Pancreas (tissue), 10 donors: ENCODE measurements at places on chromosomes 2 and 18. TPM values are rescaled to one million over a fixed set of nuclear protein-coding genes. Genes with fewer than 3 reads are reported as not detected.

The SERPINB13 gene
- total RNA-seq: not detected

The PJVK gene
- total RNA-seq: 1.7 TPM

The PLGLB2 gene
- not detected for total RNA-seq

The UGT1A9 gene
- not detected for total RNA-seq

The SLC40A1 gene
- 37.9 TPM for total RNA-seq

The MOGAT1 gene
- total RNA-seq: 0.38 TPM

The ANKRD62 gene
- 2.8 TPM for total RNA-seq

The SAG gene
- total RNA-seq: not detected

- no peak for DNase-seq
- no peaks in the 10 kb centered on the region for H3K4me1 ChIP-seq
- no peaks in the 10 kb centered on the region for H3K36me3 ChIP-seq
- no peak overlapping the region for H3K4me3 ChIP-seq
- no peaks in the 10 kb centered on the region for H3K27me3 ChIP-seq
Measured at GRCh38 chr2:171325886-171326585, 107.8 kb downstream of the METTL8 start.

DNA sequence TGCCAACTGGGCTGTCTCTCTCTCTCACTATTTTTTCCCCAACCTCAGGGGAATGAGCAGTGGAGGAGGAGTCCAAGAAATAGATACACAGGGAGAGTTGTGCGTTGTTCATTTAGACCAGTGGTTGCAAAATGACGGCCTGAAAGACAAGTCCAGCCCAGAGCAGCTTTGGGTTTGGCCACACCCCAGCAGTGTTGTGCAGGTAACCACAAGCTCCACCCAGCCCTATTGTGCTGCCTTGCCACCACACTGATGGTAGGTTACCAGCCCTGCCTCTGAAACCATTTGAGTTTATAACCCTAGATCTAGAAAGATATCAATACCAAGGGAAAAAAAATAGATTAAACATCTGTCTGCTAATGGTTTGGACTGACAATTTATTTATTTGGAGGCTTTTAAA, 144.3 kb downstream of the CMPK2 start:
- H3K27me3 ChIP-seq: no peaks in the 10 kb centered on the region
- no peak overlapping the region for H3K27ac ChIP-seq
- H3K4me1 ChIP-seq: no peaks in the 10 kb centered on the region
- H3K36me3 ChIP-seq: no peaks in the 10 kb centered on the region

DNA sequence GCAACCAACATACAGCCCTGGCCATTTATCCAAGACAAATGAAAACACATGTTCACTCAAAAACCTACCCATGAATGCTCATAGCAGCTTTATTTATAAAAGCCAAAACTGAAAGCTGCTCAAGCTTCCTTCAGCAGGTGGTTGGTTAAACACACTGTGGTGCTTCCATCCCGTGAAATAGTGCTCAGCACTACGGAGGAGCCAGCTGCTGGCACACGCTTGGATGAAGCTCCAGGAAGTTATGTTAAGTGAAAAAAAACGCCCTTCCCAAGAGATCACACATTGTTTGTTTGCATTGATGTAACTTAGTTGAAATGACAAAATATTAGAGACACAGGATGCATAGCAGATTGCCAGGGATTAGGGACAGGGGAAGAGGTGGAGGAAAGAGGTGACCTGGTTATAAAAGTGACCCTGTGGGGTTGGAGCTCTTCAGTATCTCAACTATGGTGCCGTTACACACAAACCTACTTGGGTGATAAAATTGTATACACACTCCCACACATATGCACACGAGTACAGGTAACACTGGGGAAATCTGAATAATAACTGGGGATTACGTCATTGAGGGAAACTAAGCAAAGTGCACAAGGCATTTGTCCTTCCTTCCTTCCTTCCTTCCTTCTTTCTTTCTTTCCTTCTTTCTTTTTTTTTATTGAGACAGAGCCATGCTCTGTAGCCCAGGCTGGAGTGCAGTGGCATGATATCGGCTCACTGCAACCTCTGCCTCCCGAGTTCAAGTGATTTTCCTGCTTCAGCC, 6.2 kb upstream of the ALPG start:
- DNase-seq: no peak
- no peaks in the 10 kb centered on the region for H3K4me1 ChIP-seq
- no peaks in the 10 kb centered on the region for H3K36me3 ChIP-seq
- H3K27ac ChIP-seq: no peak overlapping the region
- no peak overlapping the region for H3K4me3 ChIP-seq

GRCh38 chr2:160157861-160158829, 41.9 kb downstream of the ITGB6 start:
- peaks cover 8% of the 10 kb centered on the region for H3K4me1 ChIP-seq
- H3K36me3 ChIP-seq: no peaks in the 10 kb centered on the region
- no peak overlapping the region for H3K27ac ChIP-seq
- H3K4me3 ChIP-seq: no peak overlapping the region
- H3K27me3 ChIP-seq: no peaks in the 10 kb centered on the region

DNA sequence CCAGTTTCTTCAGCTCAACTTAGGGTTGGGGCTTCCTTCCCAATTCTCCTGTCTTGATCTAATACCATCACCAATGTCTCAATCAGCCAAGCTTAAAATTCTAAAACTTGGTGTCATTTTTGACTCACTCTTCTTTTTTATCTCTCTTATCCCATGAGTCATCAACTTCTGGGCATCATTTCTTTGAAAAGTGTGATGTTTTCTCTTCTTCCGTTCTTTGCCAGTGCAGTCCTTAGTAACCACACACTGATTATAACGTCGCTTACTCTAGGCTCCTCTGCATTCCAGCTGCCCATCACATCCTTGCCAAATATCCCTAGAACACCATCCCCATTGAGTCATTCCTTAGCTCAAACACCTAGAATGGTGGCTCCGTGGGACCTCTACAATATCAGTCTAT, 27.4 kb upstream of the MRO start:
- no peak overlapping the region for H3K4me3 ChIP-seq
- DNase-seq: no peak
- no peaks in the 10 kb centered on the region for H3K27me3 ChIP-seq
- H3K27ac ChIP-seq: no peak overlapping the region
- no peaks in the 10 kb centered on the region for H3K4me1 ChIP-seq

DNA sequence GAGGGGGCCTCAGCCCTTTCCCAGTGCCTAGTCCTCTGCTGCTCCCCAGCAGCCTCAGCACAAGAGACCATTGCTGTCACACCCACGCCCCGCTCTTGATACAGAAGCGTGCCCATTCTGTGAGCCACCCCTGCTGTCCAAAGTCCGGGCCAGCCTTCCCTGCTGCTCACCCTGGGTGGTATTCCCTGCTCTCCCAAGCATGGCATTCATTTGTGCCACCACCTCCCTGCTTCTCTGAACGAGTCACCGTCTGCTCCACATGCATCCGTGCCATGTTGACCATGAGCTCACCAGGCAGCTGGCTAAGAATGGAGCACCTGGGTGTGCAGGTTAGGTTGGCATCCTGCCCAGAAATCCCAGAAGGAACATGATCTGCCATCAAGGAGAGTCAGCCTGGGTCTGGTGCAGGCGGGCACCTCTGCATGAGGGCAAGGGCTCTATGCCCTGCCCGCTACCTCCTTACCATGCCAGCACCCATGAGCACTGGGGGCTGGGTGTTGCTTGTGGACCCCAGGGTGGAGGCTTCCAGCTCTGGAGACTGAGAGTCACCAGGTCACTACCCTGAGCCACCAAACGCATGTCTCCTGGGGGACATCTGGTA, 63.0 kb downstream of the TWIST2 start:
- no peaks in the 10 kb centered on the region for H3K27me3 ChIP-seq
- no peaks in the 10 kb centered on the region for H3K36me3 ChIP-seq
- no peak overlapping the region for H3K4me3 ChIP-seq
- no peak overlapping the region for H3K27ac ChIP-seq

DNA sequence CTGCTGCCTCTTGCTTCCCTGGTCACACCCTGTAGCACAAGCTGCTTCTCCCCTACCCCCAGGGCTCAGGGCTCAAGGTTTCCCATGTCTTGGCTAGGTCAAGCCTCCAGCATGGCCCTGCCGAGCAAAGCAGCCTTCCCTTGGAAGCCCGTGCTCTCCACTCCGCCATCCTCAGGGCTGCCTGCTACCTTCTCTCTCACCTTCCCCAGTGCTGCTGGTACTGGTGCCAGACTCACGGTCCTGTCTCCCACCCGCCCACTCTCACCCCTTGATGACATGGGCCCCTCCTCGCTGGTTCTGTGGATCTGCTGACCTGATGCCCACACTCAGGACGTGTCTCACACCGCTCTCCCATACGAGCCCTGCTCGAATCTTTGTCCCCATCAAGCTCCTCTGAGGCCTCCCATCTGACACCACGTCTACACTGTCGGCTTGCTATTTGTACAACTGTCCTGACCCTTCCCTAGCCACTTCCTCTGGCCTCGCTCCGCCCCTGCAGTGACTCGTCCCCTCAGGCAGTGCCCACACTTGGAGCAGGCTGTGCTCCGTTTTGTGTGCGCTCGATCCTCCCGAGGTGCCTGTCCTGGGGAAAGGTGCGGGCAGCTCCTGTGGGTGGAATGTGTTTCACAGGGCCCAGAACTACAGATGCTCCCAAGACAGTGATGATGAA, 49.9 kb downstream of the ZAP70 start:
- H3K36me3 ChIP-seq: peaks cover 12% of the 10 kb centered on the region
- no peaks in the 10 kb centered on the region for H3K27me3 ChIP-seq
- H3K27ac ChIP-seq: no peak overlapping the region
- no peak for DNase-seq

GRCh38 chr18:35028536-35028935, 12.7 kb upstream of the MAPRE2 start:
- H3K4me3 ChIP-seq: no peak overlapping the region
- no peak overlapping the region for H3K27ac ChIP-seq
- no peak for DNase-seq
- peaks cover 16% of the 10 kb centered on the region for H3K4me1 ChIP-seq
- H3K36me3 ChIP-seq: no peaks in the 10 kb centered on the region

- no peaks in the 10 kb centered on the region for H3K36me3 ChIP-seq
- no peak overlapping the region for H3K27ac ChIP-seq
- no peaks in the 10 kb centered on the region for H3K4me1 ChIP-seq
- peaks cover 4% of the 10 kb centered on the region for H3K27me3 ChIP-seq
- no peak overlapping the region for H3K4me3 ChIP-seq
Measured at GRCh38 chr18:32974421-32975162, 201.8 kb upstream of the KLHL14 start.

DNA sequence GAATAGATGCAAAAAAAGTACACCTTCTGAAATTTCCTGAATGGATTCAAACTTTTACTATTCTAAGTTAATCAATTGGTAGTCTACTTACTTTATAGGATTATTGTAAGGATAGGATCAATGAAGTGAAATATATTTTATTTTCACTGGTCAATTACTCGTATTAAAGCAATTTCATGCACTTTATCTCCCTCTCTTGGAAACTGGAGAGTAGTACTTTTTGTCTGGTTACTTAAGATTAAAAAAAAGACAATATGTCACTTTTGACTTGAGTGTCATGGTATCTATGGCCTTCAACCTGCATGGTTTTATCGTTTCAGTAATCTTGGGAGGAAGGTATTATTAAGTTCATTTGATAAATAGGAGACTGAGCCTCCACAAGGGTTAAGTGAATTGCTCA, 1.0 kb upstream of the KYNU start:
- no peaks in the 10 kb centered on the region for H3K27me3 ChIP-seq
- no peak for DNase-seq
- no peaks in the 10 kb centered on the region for H3K36me3 ChIP-seq
- no peak overlapping the region for H3K4me3 ChIP-seq

DNA sequence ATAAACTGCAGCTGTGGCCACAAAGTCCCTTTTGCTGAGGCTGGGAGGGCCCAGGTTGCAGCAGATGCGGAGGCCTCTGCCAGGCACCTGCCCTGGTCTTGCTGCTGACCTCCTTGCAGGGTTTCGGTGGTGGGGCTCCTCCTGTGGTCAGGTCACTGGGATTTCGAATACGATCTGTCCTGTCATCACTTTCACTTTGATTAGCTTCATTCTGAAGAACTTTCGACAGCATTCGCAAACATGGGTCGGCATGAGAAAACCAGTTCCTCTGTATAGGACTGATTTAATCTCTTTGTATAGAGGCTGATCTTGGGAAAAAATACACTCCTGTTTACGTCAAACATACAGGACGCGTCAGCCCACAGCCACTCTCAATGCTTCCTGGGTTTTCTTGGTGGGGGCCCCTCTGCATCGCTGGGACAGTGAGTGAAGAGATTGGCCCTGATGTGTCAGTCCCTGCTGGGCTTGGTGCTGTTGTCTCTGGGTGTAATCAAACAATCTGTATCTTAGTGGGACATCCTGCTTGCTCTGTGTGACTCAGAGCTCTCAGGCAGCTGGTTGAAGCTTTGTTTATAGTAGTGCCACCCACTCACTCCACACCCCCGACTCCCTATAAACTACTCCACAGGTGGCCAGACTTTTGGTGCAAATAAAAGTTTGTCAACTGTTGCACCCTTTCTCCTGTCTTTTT, 209.4 kb upstream of the CXCR4 start:
- no peak overlapping the region for H3K27ac ChIP-seq
- DNase-seq: no peak
- H3K4me3 ChIP-seq: no peak overlapping the region
- H3K27me3 ChIP-seq: no peaks in the 10 kb centered on the region

GRCh38 chr18:58632552-58632951, 3.7 kb upstream of the ALPK2 start:
- no peak overlapping the region for H3K4me3 ChIP-seq
- DNase-seq: no peak
- no peaks in the 10 kb centered on the region for H3K27me3 ChIP-seq
- no peaks in the 10 kb centered on the region for H3K36me3 ChIP-seq

DNA sequence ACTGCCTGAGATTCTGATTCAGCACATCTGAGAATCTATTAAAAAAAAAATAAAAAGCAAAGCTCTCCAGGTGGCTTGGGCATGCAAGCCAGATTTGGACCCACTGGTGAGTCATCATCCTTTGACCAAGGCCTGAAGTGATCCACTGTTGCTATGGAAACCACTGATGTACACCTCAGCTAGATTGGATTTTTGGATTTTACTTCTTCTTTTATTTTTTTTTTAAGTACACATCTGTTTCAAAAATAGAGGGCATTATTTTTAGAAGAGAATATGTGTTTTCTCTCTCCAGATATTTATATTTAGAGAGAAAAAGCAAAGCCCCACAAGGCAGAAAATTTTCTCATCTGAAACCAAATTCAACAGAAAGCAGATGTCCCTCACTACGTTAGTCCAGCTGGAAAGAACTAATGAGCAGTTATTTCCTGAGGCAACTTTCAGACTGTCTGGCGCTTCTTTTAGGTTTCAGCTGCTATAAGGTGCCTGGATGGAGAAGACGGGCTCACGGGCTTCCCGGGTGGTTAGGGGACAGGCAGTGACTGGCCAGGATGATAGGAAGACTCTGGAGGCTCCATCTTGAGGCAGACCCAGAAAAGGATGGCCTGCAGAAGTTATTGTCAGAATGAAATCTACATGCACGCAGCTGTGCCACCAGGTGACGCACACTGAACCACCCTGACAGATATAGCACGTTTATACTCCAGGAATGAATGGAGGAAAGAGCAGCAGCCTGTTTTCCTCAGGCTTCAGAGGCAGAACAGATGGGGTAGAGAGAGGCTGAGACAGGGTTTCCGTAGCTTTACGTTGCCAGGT, 50.5 kb downstream of the MRPL35 start:
- no peaks in the 10 kb centered on the region for H3K4me1 ChIP-seq
- no peak overlapping the region for H3K27ac ChIP-seq
- H3K4me3 ChIP-seq: no peak overlapping the region
- no peaks in the 10 kb centered on the region for H3K27me3 ChIP-seq
- H3K36me3 ChIP-seq: no peaks in the 10 kb centered on the region
